ENCODE measurements at places on chromosomes 1 and 21.

DNA sequence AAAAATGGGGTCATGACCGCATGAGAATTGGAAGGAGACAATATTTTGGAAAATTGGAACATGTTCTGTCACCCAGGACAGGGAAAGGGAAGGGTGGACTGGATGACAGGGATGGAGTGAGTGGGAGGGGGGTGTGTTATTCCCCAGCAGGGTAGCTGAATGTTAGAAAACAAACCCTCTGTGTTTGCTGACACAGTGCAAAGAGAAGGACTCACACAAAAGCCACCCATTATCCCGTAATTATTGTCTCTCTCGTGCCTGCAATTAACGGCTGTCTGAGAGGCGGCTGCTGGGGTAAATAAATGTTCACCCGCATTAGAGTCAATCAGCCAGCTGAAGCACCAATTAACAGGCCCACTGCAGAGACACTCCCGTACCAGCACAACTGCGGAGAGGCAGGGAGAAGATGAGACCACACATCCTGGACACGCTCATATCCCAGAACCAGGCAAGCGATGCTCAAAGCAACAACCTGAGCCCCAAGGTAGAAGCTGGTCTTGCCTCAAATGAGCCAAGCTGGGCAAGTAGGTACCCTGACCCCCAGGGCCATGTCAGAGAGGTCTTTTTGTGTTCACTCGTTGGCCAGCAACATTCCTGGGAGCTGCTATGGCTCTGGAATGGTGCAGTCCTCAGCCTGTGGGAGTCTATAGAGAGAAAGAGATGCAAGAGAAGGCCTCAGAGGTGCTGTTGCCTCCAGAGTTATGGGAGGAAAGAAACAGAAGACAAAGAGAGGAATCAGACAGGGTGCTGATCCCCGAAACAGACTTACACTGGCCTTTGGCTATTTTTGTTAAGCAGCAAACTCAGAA is 19.4 kb downstream of the PLEKHA6 start:
- no peak for DNase-seq

DNA sequence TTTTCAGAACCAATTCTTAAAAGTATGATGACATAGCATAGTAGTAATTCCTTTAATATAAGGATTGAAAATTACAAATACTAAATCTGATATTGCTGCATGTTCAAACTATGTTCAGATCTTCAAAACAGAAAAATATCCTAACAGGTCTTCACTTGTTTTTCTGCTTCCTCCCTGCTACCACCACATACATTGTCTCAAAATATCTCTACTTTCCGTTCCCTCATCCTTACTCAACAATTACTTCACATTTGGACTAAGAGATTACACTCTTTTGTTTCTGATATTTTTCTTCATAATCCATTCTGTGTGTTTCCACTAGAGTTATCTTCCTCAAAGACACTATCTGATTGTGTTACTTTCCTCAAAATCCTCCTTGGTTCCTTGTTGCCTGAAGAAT is 125.1 kb downstream of the NEK7 start:
- no peak for DNase-seq

DNA sequence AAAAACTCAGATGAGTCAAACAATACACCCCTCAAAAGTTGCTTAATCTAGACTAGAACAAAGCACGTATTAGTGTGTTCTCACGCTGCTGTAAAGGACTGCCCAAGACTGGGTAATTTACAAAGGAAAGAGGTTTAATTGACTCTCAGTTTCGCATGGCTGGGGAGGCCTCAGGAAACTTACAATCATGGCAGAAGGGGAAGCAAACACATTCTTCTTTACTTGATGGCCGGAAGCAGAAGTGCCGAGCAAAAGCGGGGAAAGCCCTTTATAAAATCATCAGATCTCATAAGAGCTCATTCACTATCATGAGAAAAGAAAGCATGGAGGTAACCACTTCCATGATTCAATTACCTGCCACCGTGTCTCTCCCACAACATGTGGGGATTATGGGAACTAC is 10.1 kb downstream of the JAM2 start:
- DNase-seq: no peak

GRCh38 chr1:165703648-165704047 is 5.3 kb upstream of the ALDH9A1 start:
- no peak for DNase-seq

GRCh38 chr21:35163411-35163810 is 114.3 kb upstream of the RUNX1 start:
- no peak for DNase-seq

- no peak for DNase-seq
Observed at GRCh38 chr21:29304597-29304996, 5.9 kb downstream of the BACH1 start.

DNA sequence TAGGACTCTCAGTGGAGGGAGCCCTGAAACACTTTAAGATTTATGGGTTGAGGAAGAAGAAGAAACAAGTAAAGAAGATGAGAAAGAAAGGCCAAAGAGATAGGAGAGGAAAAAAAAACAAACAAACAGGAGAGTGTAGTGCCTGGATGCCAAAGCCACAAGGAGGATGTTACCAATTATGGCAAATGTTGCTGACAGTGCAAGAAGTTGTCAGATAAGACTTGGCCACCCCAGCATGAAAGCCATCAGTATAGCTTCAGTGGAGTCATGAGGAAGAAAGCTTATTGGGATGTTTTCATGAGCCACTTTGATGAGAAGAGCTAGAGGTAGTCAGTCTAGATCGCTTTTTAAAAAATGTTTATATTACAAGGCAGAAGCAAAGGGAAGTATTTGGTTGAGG is 380.2 kb upstream of the ADGRL4 start:
- no peak for DNase-seq

DNA sequence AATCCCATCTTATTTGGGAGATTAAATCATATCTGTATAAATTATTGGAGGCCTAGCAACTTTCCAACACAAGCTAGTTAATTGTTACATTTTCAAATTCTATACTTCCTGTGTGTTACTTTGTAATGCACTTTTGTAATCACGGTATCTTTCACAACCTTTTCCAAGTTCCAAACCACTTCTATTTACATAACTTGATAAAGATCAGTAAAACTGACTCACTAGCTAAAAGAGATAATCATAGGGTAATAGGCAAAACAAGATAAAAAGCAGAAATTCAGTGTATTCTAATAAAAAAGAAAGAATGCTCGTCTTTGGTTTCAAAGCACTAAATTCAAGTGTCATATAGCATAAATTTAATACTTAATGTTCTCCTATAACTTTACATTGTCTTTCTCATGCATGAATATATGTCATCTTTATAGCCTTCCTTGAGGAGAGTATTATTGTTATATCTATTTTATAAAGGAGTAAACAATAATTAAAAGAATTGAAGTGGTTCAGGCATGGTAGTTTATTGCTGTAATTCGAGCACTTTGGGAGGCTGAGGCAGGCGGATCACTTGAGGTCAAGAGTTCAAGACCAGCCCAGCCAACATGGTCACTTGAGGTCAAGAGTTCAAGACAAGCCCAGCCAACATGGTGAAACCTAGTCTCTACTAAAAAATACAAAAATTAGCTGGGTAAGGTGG is 66.4 kb downstream of the RGS13 start:
- no peak for DNase-seq

DNA sequence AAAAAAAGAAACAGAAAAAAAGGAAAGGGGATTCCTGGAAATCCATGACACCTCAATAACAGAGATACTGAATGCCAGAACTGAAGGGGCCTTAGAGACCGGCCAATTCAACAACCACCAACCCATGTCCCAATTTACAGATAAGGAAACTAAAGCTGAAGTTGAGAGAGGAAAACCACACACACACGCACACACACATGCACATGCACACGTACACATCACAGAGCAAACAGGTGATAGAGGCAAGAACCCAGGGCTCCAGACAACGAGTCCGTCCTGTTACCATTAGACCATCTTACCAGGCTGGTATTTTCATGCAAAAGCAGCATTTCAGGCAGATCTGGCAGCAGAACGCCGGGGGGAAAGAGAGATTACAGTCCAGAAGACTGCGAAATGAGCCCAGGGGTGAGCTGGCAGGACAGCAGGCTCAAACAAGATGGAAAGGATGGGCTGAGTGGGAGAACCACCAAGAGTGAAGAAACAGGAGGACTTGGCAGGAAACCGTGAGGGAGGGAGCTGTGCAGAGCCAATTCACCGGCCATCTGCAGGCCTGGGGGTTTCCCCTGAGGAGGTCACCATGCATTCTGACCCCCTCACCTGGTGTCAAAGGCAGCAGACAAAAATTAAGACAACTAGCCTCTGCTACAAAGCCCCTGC is 43.5 kb downstream of the PAFAH2 start:
- no peak for DNase-seq

- DNase-seq: no peak
Observed at GRCh38 chr1:33586106-33586505, 113.7 kb downstream of the ZSCAN20 start.

- no peak for DNase-seq
Observed at GRCh38 chr1:77543822-77544448, 138.5 kb downstream of the ZZZ3 start.

DNA sequence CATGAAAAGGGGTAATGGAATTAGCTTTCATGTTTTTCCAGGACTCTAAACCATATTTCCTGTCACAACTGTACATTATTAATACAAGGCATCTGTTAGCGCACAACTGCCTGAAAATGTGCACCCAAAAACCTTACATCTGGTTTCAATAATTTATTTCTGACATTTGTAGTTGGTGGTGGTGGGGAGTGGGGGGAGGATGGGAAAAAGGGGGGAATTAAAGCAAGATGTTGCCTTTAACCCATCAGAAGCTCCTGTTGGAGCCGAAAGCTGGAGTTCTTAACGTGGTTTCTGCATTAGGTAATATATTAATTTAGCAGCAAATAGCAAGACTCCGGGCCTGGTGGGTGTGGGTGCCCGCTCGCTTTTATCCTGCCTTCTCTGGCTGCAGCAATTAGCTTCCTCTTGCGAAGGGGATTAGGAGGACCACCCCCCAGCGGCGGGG is 36.9 kb upstream of the HHAT start:
- DNase-seq: no peak

GRCh38 chr1:62689524-62689923 is 1.3 kb upstream of the DOCK7 start:
- DNase-seq: no peak

GRCh38 chr1:225990705-225991464 is 8.3 kb downstream of the SDE2 start:
- DNase-seq: no peak

GRCh38 chr1:94827434-94827833 is 7.3 kb downstream of the SLC44A3 start:
- no peak for DNase-seq

GRCh38 chr1:113074237-113074636 is 1.2 kb downstream of the LRIG2 start:
- DNase-seq: peak; percentile 32
